GM12864 (cell line): ENCODE measurements at places on chromosomes 4 and X.
A peak's percentile ranks its signal among the peaks of the same experiment; 100 is the strongest.

DNA sequence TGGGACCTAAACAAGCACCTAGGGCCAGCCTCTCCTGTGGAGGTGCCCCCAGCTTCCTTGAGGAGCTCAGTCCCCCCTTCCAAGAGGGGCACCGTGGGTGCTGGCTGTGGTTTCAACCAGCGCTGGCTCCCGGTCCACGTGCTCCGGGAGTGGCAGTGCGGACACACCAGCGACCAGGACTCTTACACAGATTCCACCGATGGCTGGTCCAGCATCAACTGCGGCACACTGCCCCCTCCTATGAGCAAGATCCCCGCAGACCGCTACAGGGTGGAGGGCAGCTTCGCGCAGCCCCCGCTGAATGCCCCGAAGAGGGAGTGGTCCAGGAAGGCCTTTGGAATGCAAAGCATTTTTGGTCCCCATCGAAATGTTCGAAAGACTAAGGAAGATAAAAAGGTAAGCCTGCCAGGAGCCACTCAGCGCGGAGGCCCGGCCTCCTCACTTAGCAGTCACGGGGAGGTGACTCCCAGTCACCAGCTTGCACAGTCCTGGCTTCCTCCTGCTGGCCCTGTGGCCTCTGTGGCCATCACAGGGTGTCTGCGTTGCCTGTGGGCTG, 24.9 kb downstream of the RGS12 start:
- DNase-seq, result no peak

DNA sequence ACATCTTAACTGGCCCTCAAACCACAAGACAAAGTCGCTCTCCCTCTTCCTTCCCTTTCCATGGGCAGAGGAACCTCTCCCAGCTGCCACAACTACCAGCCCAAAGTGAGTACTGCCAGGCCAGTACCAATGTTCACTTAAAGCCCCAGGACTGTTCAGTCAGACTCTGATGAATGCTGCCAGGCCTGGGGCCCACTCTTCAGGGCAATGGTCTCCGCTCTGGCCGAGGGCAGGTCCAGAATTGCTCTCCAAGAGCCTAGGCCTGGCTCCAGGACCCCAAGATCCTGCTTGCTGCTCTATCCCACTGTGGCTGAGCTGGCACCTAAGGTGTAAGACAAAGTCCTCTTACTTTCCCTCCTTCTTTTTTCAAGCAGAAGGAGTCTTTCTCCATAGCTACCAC, 790.9 kb downstream of the KLHL13 start:
- DNase-seq, result no peak

DNA sequence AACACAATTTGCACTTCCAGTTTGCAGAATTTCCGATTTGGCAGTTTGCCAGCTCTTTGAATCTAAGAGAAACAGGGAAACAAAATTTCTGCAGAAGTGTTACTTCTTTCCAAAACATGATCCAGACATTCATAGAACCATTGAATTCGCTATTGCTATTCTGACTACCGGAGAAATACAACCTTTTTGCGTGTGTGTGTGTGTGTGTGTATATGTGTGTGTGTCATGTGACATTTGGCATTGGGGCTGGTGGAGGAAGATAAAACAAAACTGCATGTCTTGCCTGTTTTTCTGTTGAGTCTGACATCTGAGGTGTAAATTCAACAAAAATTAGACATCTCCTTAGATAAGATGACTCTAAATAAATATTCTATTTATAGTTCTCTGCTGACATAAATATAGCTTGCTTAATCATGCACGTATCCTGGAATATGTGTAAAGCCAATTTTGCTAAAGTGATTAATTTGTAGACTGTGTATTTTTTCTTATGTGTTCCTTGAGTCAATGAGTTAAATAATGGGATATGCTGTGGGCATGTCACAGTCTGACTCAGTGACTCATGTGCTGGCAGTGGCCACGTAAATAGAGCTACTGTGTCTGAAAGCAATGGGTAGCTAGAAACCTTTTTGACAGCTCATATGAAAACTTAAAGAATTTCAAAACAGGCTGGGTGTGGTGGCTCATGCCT, 98.9 kb downstream of the HPGD start:
- no peak for DNase-seq

- DNase-seq, result peak; percentile 19
Measured at GRCh38 chrX:103919270-103919637, 43.2 kb upstream of the TMSB15B start.

DNA sequence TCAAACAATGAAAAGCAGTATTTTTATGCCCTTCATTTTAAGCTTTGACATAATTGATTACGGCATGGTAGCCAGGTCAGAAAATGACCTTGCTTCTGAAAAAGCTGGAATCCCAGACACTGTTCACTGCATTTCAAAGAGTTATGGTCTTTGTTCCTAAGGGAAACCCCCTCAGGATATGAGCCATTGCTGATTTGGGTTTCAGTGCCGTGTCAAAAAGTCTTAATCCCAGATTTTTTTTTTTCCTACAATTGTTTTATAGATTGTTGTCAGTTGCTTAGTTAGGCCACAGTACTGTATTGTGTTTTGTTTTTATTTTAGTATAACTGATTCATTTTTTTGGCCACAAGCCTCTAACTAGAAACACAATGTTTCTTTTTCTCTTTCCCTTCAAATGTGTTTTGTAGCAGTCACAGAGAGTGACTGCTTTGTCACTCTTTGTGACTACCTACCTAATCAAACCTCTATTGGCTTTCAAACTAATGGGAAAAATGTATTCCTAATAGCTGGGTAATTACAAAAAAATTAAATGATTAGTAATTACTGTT, 10.3 kb downstream of the WDR44 start:
- DNase-seq, result no peak

- no peak for DNase-seq
Measured at GRCh38 chr4:186170966-186171365, 20.4 kb upstream of the CYP4V2 start.

GRCh38 chr4:53545273-53545672, 46.0 kb downstream of the LNX1 start:
- DNase-seq, result no peak

GRCh38 chr4:161356351-161356750, 807.4 kb downstream of the FSTL5 start:
- no peak for DNase-seq

GRCh38 chrX:117752745-117753144, 363.9 kb downstream of the KLHL13 start:
- peak; percentile 8 for DNase-seq

- DNase-seq, result no peak
Measured at GRCh38 chrX:124502166-124502565, 155.8 kb downstream of the SH2D1A start.

DNA sequence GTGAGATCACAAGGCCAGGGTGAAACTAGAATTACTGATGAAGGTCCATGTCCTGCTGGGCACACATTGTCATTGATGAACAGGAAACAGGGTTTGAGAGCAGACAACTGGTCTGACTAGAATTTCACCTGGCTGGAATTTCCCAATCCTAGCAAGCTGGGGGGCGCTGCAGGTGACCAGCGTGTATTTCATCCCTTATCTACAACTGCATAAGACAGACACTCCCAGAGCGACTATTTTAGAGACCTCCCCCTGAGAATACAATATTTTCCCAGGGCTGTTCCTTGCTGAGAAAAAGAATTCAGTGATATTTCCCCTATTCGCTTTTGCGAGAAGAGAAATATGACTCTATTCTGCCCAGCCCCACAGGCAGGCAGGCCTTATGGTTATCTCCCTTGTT, 432.6 kb upstream of the GALNT7 start:
- no peak for DNase-seq

DNA sequence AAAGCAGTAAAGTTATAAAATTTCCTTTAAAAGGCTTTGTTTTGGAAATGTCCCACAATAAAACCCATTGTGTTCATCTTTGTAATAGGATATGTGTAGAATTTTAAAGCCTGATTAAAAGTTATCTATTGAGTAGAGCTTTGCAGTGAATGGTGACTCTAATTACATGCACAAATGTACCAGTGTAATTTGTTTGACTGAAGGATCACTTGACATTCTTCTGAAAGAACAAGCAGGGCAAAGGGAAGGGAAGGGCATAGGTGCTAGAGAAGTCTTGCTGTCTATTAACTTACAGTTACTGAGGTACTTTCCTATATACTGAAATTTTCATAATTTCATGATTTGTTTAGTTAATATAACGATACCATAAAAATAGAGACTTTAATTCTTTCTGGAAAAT, 70.8 kb downstream of the STIM2 start:
- no peak for DNase-seq

DNA sequence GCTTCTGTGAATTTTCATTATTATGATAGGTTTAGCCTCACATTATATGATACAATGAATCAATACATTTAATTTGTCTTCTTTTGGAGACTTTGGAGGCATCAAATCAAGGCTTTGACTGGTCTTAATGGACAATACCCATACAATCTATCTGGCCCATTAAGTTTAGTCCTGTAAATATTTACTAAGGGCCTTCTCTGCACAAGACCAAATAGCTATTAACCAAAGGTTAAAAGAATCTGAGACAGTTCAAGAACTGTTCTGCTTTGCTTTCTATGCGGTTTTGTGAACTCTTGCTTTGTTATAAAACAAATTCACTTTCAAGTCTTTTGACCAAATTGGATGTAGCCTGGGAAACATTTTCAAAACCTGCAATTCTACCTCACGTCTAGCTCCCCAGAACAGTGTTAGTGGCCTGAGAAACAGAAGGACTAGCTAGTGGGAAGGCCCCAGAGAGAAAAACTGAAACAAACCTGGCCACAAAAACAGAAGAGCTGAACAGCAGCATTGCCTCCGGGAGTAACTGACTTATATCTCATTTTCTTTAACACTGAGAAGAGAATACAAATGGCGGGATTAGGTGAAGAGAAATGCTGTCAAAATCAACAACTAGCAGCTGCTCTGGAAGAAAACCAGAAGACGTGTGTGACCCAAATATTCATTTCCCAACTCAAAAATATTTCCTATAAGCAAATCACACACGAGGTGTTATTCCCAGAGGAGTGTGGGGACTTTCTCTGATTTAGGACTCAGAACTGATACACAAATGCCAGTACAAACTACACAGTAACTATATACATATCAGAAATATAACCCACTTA, 548 bp downstream of the TLR1 start:
- peak; percentile 87 for DNase-seq

DNA sequence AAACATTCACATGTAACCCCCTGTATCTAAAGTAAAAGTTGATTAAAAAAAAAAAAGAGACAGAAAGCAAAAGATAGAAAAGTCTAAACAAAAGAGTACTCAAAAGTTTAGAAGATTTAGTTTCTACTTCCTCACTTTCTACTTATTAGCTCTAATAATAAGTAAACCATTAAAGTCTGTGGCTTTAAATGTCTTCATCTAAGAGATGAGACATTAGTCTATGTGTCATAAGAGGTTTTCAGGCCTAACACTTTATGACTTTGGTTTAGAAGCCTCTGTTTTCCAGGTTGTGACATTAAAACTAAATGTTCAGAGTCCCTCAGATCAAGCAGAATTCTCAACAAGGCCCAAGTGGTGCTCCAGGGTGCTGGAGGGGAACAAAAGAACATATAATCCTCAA, 42.2 kb upstream of the GUCY1A1 start:
- DNase-seq, result no peak

GRCh38 chr4:109873791-109874514, 26.0 kb downstream of the LRIT3 start:
- no peak for DNase-seq

DNA sequence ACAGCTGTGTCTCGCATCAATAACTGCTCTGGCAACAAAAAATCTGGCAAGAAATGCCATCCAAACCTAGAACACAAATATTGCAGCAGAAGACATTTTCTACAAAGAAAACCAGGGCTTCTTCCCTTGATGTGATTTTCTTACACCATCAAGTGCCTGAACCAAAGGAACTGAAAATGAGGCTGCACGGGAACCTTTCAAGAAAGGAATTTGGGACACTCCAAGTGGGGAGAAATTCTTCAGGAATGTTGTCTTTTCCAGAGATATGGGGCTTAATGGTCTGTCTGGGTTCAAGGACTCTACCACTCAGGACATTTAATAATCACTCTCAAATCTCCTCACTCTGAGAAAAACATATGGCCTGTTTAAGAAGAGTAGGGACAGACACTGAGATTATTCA, 57.6 kb downstream of the PRDM5 start:
- no peak for DNase-seq

- DNase-seq, result no peak
Measured at GRCh38 chr4:173235050-173235449, 66.4 kb downstream of the GALNT7 start.

- DNase-seq, result no peak
Measured at GRCh38 chrX:9465380-9466123, 694 bp downstream of the TBL1X start.

DNA sequence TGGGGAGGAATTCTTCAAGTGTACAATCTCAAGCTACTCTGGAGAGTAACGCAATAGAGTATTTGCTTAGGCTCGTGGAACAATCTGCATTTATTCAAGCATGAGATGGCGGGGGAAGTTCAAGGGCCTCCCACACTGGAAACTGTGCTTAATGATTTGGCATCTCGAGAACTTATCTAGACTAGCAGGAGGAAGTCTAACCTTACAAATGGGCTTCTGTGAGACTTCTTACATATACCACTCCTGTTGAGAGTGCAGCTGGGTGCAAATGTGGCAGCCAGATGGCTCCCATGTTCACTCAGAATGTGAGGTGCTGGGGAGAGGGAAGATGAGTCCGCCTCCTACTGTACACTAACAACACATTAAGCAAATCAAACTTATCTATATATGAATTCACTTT, 29.3 kb upstream of the PTPN13 start:
- no peak for DNase-seq

DNA sequence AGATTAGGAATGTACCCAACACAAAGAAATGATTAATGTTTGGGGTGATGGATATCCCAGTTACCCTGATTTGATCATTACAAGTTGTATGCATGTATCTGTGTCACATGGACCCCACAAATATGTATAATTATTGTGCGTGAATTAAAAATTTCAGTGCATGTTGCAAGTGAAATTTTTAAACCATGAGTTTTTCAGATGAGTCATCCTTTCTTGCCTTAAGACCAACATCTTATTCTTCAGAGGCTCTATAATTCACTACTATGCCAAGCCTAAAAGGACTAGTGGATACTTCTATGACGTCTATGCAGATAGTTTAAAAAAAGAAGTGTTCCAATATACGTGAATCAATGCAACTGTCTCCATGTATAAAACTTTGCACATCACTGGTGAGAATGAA, 113.0 kb upstream of the SH3RF1 start:
- no peak for DNase-seq

DNA sequence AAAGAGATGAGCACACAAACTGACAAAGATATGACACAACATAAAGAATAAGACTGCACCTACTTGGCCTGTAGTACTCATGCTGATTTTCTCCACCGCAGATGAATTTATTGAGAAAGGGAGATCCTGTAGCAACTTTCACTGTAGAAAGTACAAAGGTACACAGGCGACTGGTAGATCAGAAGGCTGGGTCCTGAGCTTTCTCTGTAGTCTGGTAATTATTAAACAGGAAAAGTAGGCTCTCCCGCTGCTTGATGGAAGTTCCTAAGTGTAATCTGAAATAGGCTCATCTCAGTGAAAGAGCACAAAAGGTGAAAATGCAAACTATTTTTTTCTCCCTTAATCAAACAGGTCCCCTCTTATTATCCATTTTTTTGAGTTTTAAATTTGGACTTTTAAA, at the start of gene ADH6:
Gene ADH6, minus strand, starts transcription at position 175 of the 400 bp plus-strand sequence. Its CDS starts 94 bp downstream, at position 81.
- DNase-seq, result no peak

DNA sequence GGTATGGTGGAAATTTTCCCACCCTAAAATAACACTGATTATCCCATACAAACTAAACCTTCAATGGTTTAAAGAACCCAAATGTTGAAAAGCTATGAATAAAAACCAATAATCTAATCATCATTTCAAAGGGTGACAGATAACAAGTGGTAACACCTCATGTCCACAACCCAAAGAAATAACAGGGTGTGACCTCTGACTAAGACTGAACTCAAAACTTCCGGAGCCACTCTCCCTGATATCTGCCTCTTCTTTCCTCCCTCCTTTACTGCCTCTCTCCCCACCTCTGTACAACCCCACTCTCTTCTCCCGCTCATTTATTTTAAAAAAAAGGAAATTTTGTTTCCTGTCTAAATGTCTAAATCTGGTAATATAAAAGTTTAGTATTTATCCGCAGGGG, 11.5 kb downstream of the FBXW7 start:
- no peak for DNase-seq
